NCI-H510A (cell line): ENCODE measurements at places on chromosomes 7 and 10.

DNA sequence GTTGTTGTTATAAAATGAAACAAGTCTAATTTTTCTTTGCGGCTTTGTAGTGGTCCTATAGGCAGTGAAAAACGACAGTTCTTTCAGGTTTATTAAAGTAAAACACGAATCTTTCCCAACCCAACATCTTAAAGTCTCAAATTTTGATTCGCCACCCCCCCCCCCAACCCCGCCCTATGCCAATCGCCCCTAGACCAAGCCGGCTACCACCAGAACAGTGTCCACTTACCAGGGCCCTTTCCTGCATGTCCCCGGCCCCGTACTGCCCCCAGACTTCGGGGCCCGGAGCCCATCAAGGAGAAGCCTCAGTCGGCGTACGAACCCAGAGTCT is 335 bp upstream of the CHCHD1 start:
- no peak for DNase-seq

GRCh38 chr10:49601857-49602256 is 8.3 kb upstream of the SLC18A3 start:
- no peak for DNase-seq

DNA sequence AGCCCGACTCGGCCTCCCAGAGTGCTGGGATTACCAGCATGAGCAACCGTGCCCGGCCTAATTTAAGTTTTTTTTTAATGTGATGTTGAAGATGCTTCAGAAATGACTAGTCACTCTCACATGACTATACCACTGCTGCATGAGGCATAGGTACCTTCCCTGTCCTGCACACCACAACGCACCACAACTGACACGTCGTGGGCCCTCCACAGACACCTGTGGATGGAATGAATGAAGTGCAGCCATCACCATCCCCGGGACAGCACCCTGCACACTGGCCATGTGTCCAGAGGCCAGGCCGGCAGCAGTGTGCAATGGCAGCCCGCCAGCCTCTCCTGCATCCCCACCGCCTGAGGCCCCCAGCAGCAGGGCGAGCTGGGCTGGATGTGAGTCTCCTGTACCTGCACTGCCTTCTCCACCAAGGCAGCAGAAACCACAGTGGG is 55.1 kb downstream of the VOPP1 start:
- no peak for DNase-seq

GRCh38 chr7:112853422-112853821 is 63.2 kb upstream of the TMEM168 start:
- no peak for DNase-seq

- no peak for DNase-seq
Observed at GRCh38 chr10:63266391-63267316, 133.5 kb downstream of the NRBF2 start.

DNA sequence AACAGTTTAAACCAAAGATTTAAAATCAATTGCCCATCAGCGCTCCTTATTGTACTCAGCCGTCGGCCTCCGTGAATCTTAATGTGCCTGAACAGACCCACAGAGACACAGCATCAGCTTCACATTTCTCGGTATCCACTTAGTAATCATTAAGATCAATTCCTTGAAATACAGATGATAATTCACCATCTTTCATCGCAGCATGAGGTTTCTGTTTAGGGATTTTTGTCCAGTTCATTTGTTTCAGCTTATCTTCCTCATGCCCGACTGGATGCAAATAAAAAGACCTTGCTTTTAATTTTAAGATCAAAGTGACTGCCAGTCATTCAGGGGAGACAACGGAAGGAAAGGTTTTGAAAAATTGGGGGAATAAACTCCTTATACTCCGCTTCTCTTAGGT is 207.8 kb downstream of the WDR37 start:
- no peak for DNase-seq

GRCh38 chr7:148708026-148708885 is 9.6 kb downstream of the CUL1 start:
- no peak for DNase-seq

DNA sequence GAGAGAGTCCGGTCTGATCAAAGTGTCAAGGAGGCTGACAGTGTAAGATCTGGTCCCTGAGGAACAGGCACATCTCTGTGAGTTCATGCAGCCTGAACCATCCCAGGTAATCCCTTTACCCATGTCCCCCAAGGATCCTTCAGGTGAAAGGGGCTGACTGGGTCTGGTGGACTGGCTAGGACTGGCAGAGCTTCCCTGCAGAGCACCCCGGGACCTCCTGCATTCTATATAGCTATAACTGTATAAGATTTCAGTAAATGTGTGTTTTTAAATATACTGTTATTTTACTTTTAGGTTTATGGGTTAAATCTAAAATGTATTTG is 246.8 kb downstream of the ELMO1 start:
- DNase-seq = no peak

DNA sequence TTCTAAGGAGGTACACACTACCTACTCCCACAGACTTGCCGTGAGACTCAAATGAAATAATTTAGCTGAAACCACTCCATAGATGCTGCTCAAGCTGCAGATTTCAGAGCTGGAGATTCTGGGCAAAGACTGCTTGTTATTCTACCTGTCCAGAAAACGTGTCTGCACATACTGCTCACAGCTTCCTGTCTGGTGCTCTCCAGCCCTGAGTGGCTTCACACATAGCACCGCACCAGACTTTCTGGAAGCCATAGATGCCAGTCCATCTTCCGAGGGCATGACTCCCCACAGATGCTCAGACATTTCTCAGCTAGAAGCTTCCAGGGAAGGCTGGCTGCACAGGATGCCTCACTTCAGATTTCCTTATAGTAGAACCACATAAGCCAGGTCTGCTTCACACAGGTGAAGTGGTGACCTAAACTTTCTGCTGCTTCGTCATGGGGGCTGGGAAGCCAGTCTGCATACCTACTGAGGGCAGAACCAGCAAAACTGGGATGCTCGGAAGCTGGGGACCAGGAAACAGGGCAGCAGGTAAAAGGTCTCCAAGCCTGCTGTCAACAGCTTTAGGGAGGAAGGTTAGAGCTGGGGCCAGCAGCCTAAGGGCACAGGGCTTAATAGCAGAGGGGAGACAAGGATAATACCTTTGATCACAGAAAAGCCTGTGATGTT is 18.2 kb downstream of the CCDC6 start:
- DNase-seq = no peak

DNA sequence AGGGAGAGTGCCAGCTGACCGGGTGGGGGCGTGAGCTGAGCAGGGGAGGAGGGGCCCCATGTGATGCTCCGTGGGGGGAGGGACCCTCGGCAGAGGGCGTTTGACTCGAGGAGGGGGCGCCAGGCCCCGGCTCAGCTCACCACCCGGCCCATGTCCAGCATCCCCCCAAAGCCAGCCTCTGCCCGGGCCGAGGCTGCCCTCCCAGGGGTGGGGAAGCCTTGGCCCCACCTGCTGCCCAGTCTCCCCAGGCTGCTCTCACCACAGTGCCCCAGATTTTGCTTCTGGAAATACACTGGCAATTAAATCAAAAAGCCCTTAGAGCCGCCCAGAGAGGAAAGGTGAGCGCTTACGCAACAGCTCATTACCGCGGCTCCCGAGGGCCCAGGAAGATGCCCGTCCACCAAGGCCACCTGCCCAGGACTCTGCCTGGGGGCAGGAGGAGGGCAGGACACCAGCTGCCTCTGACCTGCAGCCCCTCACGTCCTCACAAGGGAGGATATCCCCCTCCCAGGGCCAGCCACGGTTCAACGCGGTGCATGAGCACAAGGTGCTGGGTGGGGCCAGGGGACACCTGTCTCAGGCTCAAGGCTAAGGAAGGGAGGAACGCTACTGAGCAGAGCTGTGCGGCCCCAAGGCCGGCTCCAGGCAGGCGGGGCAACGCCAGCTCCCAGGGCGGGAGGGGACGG is 70.0 kb upstream of the INPP5A start:
- DNase-seq = no peak

DNA sequence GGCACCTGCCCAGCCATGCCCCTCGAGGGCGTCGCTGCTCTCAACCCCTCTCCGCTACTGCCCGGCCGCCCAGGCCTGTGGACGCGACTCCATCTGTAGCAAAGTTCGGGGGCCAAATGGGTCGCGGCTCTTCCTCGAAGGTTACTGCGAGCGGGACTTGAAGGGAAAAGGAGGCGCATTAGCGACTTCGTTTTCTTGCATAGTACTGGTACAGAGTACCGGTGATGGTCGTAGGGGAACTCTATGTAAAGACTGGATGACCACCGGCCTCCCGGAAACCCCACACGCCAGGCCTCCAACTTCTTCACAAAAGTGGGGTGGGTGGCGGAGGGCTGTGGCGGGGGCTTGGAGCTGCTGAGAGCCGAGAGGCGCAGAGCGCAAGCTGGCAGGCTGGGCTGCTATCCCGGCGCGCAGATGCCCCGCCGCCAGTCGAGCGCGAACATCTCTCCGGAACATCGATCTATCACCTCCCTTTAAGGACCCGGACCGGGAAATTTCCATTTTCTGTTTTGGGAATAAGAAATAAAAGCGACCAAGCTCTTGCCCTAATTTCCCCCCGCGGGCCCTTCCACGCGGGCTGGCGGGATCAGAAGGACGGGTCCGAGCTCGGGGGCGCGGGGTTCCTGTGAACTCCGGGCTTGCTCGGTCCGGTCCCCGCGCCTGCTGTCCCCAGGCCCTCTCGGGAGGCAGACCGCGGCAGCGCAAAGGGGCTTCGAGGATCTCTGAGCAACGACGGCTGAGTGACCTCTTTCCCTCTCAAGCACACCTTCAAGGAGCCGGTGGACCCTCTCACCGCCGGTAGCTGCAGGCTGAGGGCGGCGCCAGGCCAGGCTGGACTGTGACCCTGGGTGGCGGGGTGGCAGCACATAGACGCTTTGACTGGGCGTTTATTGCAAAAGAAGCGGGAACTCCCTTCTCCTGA is 12.2 kb upstream of the FEZF1 start:
- no peak for DNase-seq

- DNase-seq = no peak
Observed at GRCh38 chr10:91759581-91759986, 38.6 kb upstream of the TNKS2 start.

GRCh38 chr10:131748831-131749766 is 151.7 kb upstream of the PPP2R2D start:
- DNase-seq = no peak

DNA sequence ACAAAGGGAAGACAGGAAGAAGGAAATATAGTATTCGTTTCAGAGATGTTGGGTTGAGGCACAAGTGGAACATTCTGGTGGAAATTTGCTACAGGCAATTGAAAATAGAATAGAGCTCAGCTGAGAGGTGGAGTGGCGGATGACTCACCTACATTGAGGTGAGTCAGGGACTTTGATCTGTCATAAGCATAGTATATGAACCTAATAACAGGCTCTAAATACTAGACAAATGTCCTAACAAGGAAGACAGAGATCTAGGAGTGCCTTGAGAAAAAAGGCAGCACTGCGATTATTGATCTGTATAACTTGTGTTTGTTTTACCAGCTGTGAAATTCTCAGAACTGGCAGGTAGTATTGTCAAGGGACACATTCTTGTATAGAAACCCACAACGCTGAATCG is 907 bp upstream of the IFRD1 start:
- no peak for DNase-seq

DNA sequence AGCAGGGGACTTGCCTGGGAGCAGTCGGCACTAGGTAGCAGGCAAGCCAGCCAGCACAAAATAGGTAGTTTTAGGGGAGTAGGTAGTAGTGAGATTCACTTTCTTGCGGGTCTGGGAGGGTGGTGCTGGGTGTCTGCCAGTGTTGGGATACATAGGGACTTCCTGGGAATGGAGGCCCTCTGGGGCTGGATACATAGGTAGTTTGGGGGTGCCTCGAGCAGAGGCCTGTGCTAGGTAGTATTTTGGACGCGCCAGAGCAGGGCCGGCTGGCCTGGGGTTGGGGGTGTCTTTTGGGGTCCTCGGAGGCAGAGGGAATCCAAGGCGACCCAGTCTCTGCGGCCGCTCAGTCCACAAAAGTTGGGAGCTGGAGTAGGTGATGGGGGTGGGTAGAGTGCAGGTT is 2.0 kb upstream of the HOXA3 start:
- no peak for DNase-seq

DNA sequence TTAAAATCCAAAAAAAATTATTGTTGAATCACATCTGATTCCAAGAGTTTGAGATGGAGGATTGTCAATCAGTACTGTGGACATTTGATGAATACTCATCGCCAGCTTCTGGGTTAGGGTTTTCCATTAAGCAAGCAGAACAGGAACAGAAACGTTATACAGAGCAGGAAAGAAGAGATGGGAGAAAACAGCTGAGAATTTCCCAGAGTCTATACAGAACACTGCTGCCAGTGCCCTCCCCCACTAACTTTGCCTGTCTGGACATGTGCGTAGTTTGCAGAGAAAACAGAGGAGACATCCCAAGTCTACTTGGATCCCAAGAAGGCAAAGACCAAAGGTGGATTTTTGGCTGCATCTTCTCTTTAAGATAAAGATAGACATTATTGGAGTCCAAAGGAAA is 19.0 kb downstream of the C10orf90 start:
- no peak for DNase-seq

- no peak for DNase-seq
Observed at GRCh38 chr10:25082276-25083204, 66.1 kb downstream of the THNSL1 start.

DNA sequence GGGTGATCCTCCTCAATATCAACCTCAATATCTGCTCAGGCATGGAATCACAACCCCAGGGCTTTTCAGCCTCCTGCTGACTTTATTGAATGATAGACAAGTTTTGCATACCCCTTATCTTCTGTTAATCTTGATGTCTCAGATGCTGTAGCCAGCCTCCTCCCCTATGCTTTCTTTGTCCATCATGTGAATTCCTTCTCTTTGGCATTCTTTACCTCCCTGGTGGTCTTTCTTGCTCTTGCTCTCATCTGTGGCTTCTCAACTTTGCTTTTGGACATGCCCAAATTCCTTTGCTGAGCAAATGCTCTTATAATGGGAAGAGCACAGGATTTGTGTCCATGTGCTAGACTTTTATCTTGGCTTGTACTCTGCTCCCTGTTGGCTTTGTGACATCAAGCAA is 73.4 kb upstream of the FAM13C start:
- no peak for DNase-seq

DNA sequence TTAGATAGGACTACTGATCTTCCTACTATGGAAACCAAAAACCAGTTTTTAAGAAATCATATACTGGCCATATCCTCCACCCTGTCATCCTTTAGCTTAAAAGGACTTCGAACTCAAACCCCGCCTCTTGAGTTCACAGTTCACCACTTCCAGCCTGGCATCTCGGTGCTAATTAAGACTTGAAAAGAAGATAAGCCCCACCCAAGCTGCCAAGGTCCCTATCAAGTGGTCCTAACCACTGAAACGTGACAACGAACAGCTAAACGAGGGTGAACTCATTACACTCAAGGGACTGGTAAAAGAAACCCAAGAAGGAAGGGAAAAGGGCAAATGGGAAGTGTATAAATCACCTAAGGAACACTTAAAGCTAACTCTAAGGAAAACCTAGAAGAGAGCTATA is 16.1 kb downstream of the COL17A1 start:
- DNase-seq = no peak

DNA sequence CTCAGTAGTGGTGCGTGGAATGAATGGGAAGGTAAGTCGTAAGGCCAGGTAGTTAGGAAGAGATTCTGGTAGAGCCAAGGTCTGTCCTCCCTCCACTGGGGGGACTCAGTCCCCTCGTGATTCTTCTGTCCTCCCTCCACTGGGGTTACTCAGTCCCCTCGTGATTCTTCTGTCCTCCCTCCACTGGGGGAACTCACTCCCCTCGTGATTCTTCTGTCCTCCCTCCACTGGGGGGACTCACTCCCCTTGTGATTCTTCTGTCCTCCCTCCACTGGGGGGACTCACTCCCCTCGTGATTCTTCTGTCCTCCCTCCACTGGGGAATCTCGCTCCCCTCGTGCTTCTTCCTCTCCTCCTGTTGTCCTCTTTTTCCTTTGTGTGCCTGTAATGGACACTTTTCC is 125.1 kb downstream of the CELF2 start:
- no peak for DNase-seq
